Mesothelial cell of epicardium (in vitro differentiated cells): ENCODE measurements at places on chromosomes 16 and 17.

GRCh38 chr17:16443511-16444257 lies 28.3 kb downstream of the TRPV2 start:
- no peak for DNase-seq

DNA sequence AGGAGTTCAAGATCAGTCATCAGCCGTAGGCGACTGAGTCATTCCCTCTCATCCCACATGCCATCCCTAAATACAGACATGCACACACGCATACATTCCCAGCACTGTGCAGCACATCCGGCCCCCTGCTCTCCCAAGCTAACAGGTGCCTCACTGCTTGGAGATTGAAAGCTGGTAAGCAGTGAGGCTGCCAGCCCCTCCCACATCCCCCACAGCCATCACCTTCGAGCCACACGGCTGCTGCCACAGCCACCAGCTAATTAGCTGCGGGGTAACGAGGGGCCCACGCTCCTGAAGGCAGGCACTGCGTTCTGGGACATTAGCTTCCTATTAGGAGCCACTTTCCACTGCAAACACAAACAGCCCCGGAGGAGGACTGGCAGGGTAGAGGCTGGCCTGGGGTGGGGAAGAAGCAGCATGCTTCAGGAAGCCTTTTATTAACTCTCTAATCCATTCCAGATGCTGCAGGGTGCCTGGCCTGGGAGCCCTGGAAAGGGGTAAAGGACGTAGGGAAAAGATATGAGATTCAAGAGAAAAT lies 179.6 kb downstream of the CCT6B start:
- no peak for DNase-seq

DNA sequence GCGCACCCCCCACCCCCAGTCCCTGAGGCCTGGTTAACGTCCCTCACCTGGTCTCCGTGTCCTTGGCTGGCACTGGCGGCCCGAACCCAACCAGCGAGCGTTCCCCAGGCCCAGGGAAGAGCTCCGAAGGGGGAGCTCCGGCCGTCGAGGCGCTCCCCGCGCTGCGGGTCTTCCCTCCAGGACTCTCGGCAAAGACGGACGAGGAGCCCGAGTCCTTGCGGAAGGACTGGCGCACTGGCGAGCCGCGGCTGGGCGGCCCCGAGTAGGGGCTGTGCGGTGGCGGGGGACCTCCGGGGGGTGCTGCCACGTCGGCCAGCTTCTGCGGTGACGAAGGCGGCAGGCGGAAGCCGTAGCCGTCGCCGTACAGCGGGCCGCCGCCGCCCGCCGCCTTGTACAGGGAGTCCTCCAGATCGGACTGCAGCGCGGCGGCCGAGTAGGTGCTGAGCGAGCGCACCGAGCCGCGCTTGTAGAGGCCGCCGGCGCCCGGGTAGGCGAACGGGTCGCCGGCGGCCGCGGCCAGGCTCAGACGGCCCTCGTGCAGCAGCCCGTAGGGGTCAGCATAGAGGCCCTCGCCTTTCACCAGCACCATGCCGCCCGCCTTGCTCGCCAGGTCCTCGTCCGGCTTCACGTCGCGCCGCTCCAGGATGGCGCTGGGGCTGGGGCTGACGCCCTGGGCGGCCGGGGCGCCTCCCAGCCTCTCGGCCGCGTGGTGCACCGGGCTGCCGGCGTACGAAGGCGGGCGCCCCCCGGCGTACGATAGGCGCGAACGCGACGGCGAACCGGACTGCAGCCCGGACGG lies 44.1 kb downstream of the SRCIN1 start:
- no peak for DNase-seq

GRCh38 chr16:79639576-79640311 lies 39.2 kb upstream of the MAF start:
- DNase-seq, result no peak

DNA sequence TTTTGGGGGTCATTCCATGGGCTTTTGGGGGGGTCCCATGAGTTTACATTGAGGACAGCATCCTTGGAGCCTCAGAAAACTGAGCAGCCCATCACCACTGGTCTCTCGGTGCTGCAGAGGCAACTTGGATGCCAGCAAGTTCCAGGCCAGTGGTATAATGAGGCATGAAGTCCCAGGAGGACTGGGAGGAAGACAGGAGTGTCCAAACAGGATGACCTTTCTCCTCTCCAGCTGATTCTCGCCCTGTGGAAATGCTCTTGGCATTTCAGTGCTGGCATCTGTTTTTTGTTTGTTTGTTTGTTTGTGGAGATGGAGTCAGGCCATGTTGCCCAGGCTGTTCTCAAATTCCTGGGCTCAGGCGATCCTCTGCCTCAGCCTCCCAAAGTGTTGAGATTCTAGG lies 347.6 kb downstream of the SNX29 start:
- no peak for DNase-seq

DNA sequence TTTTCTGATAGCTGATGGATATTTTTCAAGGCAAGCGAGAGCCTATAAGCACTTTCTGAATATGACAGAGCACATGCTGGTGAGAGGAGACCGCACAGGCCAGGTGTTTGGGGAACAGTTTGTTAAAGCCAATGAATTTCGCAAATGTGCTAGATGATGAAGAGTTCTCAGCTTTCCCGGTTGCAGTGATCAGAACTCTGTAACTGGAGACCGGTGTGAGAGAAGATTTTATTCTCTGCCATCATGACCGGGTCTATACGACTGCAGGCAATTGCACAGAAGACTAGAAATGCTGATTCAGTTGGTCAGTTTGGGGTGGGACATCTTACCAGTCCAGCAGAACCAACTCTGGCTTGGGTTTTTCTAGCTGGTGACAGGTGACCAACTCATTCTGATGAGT lies 25.4 kb downstream of the SMTNL2 start:
- DNase-seq, result no peak

DNA sequence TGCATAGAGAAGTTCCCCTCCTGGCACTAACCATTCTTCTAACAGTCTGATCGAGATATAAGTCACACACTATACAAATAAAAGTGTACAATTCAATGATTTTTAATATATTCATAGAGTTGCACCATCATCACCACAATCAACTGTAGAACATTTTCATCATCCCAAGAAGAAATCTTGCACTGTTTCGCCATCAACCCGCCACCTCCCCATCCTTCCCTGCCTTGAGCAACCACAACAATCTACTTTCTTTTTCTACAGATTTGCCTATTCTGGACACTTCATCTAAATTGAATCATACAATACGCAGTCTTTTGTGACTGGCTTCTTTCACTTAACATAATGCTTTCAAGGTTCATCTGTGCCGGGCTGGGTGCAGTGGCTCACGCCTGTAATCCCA lies 33.0 kb upstream of the GUCY2D start:
- no peak for DNase-seq

- DNase-seq, result no peak
These were observed 8.4 kb downstream of the YWHAE start for GRCh38 chr17:1391577-1391976.

- DNase-seq, result no peak
These were observed 13.5 kb upstream of the ITGB3 start for GRCh38 chr17:47239967-47240651.

DNA sequence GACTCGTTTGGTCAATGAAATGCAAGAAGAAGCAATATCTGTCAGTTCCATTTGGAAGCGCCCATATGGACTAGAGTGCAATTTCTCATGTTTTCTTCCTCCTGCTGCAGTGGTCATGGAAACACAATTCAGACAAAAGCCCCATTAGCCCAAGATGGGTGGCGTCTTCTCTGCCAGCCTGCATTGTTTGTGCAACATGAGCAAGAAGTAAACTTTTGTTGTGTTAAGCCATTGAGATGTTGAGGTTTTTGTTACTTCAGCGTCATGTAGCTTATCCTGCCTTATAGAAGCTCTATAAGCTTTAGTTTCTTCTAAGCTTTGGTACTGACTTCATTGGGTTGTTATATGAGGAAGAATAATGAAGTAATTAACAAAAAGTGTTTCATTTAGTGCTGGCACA lies 137.4 kb downstream of the NPIPB5 start:
- no peak for DNase-seq

GRCh38 chr16:69318177-69318910 lies 7.2 kb downstream of the VPS4A start:
- no peak for DNase-seq

DNA sequence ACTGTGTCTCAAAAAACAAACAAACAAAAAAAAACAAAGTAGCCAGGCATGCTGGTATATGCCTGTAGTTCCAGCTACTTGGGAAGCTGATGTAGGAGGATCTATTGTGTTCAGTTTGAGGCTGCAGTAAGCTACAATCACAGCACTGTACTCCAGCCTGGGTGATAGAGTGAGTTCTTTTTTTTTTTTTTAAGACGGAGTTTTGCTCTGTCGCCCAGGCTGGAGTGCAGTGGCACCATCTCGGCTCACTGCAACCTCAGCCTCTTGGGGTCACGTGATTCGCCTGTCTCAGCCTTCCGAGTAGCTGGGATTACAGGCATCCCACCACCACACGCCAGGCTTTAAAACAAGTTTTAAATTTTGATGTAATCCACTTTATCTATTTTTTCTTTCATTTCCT lies 80.2 kb upstream of the STAC2 start:
- DNase-seq, result no peak

DNA sequence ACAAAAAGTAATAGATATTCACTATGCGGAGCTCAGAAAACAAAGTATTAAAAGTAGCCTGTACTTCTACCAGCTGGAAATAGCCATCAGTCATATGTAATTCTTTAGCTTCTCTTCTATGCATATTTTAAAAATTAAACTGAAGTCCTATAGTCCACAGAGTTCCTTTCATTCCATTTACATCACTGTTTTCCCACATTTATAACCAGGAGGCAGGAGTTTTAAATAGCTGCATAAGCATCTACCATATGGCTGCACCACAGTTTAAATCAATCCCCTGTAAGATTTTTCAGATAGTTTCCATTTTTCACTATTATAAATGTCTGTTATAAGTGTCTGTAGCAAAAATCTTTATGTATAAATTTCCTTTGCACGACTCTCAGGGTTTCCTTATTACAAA lies 45.1 kb downstream of the ZFHX3 start:
- no peak for DNase-seq

GRCh38 chr17:83067071-83067717 lies 12.2 kb upstream of the METRNL start:
- DNase-seq, result no peak
